ENCODE measurements at places on chromosomes 6 and 20. TPM values are rescaled to one million over a fixed set of nuclear protein-coding genes. Genes with fewer than 3 reads are reported as not detected.

- DNase-seq: no peak
These were observed 495.5 kb upstream of the MAP3K7 start for GRCh38 chr6:91082311-91082832.

GRCh38 chr20:44805335-44805978, 4.9 kb downstream of the RIMS4 start:
- DNase-seq: no peak

Gene OR12D3
- polyA plus RNA-seq: not detected

Gene BANF2
- not detected for polyA plus RNA-seq

DNA sequence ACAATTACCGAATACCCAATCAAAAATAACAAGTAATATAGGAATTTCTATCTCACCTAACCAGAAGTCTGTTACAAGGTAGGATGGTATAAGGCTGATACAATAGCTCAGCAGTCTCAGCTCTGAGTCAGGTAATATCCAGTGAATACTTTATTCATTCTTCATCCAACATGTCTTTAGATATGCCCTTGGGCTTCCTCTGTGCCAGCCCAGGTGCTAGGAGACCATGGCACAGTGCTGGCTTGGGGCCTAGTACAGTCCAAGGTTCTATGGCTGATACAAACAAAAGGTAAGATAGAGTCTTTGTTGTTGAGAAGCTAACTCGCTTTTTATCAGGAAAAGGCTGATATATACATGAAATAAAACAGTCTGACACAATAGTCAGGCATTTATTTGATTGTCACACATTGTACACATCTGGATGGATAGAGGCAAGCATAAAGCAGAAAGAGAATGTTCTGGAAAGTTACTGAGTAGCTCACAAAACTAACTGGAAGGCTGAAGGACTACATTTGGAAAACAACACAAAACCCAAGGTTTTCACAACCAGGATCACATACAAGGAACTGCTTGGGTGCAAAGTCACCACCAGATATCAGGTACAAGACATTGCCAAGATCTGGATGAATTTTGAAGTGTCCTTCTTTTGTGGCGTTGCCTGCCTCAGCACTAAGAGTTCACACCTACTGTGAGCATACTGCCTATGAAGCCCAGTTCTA, 110.4 kb upstream of the SCAF8 start:
- no peak for DNase-seq

- no peak for DNase-seq
These were observed 631.1 kb upstream of the GJE1 start for GRCh38 chr6:141501616-141502015.

Gene PRR18
- polyA plus RNA-seq: not detected

Gene HLA-DQB1
- not detected for polyA plus RNA-seq

DNA sequence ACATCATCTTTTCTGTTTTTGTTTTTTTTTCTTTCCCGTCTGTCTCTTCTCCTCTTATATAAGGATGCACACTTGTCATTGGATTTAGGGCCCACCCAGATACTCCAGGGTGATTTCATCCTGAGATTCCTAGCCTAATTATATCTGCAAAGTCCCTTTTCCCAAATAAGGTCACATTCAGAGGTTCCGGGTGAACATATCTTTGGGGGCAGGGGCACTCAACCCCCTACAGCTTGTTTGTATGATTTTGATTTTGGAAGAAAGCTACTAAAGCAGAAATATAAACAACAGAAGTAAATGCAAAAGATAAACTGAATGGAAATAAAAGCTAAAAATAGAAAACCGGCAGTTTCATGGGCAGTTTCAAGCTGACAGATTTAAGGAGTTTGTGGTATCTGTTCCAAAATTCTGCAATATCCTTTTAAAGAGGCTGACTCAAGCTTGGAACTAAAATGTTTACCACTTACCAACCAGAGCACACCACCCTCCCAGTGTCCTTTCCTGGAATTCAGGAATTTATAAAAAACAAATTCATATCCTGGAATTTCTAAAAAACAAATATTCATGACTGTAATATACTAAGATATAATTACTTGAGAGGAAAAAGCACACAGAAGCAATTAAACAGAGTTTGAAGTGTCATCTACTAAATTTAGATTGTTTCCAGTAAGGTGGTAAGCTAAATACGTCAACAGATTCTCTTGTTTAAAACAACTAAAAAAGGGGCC, 100.0 kb upstream of the CARMIL1 start:
- peak; percentile 75 for DNase-seq

Gene ATG5
- polyA plus RNA-seq: 35.7 TPM

DNA sequence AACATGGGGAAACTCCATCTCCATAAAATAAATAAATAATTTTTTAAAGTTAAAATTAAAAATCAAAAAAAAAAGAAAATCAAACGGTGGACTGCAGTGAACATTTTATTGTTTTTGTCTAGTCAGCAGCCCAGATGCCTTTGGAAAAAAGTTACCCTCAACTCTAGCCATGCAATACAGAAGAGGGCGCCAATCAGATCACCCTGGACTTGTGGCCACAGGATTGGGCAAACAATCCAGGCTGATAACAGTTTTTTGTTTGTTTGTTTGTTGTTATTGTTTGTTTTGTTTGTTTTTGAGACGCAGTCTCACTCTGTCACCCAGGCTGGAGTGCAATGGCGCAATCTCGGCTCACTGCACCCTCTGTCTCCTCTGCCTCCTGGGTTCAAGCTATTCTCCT, 30.5 kb upstream of the NELFCD start:
- no peak for DNase-seq

- no peak for DNase-seq
These were observed 98.8 kb downstream of the LAMA2 start for GRCh38 chr6:128981716-128982115.

- DNase-seq: no peak
These were observed 290.0 kb upstream of the JAG1 start for GRCh38 chr20:10963717-10964266.

Gene COL11A2
- polyA plus RNA-seq: 0.91 TPM

DNA sequence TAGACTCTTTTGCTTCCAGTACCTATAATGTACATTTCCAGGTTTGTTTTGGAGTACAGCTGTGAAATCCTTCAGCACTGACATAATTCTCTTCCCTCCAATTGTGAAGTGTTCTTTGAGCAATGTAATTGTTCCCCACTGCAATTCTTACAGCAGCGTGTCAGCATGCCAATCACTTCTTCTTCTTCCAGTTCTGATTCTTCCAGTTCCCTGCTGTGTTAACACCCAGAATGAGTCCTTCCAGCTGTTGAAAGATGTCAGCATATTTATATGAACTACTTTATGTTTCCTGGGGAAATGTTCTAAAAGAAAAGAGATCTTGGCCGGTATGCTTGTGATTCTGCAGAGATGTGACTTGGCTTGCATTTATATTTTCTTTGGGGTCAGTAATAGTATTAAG, 213.9 kb downstream of the UNC5CL start:
- DNase-seq: no peak

Gene SLC22A3
- not detected for polyA plus RNA-seq

DNA sequence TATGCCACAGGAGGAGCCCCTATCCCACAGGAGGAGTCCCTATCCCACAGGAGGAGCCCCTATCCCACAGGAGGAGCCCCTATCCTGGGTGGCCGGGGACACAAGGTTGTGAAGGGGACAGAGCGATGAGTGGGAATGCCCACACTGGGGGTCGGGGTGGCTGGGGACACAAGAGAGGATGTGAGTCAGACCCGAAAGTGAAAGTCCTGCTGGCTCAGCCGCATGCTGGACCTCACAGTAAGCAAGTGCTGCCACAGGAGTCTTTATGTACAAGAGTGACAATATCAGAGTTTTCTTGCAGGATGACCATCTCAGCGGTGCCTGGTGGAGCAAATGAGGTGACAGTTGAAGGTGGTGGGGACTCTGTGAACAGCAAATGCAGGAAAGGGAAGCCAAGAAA, 93.7 kb downstream of the PSMB1 start:
- no peak for DNase-seq

DNA sequence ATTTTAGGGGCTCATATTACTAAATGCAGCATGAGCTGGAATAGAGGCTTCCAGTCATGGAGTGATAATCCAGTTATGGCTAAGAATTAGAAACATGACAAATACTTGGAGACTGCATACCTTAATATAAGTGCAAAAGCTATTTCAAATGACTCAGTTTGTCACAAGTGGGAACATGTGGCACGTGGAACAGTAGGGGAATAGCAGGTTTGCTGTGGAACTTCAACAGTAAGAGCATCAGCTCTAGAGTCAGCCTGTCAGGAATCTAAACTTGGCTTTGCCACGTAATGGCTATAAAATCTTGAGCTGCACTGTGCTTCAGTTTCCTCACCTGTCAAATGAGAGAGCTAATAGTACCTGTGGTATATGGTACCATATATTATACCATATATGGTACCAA, 62.1 kb downstream of the HTR1B start:
- DNase-seq: no peak

Gene TREML4
- not detected for polyA plus RNA-seq

DNA sequence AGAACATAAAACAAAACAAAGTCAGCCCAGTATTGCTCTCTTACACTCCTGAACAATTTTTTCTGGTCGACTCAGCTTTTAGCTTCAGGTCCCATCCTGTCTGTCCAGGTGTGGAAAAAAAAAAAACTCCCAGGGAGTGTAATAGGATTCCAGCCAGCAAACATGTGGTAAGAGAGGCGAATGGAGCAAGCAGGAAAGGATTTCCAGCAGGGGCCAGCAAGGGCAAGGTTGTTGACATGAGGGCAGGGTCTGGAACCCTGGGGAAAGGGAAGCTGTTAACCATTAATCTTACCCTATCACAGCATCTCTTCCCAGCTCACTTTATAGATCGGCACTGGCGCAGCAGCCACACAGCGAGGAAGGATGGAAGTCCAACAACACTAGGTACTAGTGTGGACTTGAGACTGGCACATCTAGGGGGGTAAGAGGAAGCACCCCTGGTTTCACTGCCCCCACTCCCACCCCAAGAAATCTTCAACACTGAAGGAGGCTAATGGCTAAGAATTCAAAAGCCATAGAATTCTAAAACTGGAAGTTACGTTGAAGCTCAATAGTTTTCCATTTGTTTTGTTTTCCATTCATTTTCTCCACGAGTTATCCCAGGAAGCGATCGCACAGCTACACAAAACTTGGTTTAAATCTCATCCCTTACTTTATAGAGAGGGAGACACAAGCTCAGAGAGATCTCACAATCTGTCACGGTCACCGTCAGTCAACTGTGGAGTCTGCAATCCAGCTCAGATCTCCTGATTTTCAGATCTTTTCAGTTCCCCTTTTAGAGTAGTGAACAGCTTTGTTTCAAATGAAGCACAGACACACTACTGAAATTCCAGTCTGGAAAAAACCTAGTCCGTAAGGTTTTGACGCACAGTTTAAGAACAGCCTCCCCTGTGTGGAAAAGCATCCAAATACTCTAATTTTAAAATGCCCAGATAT, 53.3 kb downstream of the SLC22A23 start:
- no peak for DNase-seq

DNA sequence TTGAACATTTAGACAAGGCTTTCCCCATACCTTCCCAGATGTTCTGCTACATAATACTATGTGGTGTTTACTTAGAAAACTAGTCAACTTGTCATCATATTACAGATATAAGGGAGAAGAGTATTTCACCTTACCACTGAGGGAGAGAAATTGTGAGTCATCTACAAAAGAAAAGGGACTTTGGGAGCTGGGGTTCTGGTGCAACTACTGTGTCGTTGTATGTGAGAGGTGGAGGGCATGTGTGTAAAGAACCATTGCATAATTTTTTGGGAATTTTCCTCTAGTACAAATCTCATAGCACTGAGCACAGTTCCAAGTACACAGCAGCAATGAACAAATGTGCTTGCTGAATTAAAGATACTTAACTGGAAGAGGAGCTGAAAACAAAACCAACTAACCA, 665.6 kb downstream of the DHX35 start:
- DNase-seq: no peak

- no peak for DNase-seq
These were observed 8.4 kb downstream of the PROCR start for GRCh38 chr20:35180266-35180665.

GRCh38 chr6:43779852-43780236, 9.8 kb downstream of the VEGFA start:
- no peak for DNase-seq
